ENCODE measurements at places on chromosomes 2 and 18.

DNA sequence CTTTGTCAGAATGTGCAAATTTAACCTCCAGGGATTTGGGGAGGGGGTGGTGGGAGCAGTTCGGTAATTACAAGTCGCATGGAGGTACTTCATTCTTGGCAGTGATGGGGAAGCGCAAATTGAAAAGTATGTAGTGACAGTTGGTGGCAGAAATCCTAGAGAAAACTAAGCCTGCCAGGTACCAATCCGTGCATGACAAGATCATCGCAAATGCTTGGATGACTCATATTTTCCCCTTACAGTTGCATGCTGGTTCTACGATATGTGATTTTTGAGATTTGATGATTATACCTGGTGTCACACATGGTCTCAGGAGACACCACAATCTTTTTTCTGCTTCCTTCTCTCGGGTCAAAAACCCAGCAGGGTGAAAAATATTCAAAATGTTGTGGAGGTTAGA lies 479.7 kb upstream of the ID2 start:
- DNase-seq: no peak

- DNase-seq: peak; percentile 94
Measured at GRCh38 chr18:11987527-11987926, 6.2 kb downstream of the IMPA2 start.

DNA sequence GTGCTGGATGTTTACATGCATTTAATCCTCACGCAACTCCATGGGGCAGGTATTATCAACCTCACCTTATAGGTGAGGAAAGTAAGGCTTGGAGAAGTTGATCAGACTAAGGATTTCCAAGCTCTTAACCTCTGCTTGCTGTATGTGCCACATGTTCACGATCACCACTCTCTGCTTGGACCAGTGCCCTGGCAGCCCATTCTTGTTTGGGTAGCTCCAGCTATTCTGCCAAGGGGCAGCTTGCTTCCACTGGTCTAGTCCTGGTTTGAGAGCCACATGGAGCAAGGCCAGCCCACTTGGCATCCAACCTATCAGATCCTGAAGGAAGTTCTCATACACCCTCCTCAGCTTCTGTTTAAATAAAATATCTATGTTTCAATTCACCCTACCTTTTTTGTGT lies 14.3 kb downstream of the PLB1 start:
- no peak for DNase-seq

DNA sequence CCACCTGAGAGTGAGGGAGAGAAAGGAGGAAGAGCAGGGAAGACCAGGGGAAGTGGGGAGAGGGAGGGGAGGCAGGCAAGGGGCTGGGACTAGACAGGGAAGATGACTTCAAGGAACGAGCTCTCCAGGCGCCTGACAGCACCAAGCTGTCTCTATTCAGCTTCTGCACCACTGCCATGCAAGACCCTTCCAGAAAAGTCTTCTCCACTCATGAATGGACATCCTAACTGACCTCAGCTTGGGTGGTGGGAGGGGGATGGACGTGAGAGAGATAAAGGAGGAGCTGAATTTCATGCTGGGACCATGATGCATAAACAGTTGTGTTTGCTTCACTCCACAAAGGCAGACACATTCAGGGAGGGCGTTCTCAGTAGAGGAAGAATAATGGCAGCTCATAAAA lies 206.4 kb upstream of the ARL4C start:
- DNase-seq: no peak

- DNase-seq: no peak
Measured at GRCh38 chr18:79662034-79662433, 17.6 kb upstream of the CTDP1 start.

GRCh38 chr2:98586551-98587140 lies 21.7 kb downstream of the COA5 start:
- DNase-seq: no peak

GRCh38 chr18:59959606-59960005 lies 59.8 kb downstream of the PMAIP1 start:
- no peak for DNase-seq

DNA sequence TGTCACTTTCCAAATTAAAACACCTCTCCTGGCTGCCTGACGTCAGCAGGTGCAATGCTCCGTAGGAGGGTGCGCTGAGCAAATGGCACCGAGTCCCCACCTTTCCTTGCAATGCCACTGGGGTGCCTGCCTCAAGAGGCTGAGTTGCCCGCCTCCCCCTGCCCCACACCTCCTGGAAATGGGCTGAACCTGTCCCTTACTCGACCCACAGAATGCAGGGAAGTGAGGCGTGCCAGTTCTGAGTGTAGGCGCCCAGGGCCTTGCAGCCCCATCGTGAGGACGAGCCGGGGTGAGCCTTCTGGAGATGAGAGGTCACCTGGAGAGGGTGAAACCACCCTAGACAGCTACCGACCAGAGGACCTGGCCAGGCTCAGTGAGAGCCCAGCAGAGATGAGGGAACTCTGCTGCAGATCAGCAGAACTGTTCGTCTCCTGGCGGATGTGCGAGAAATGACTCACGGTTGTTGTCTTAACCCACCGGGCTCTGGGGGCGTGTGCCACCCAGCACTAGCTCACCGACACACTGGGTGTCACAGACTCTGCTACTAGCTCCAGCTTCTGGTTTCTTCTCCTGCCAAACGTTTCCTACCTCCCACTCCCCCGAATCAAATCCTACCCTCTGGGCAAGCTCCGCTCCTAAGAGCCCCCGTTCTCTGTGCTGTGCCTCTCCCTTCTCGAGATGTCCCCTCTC lies 168.7 kb upstream of the HDAC4 start:
- DNase-seq: no peak

DNA sequence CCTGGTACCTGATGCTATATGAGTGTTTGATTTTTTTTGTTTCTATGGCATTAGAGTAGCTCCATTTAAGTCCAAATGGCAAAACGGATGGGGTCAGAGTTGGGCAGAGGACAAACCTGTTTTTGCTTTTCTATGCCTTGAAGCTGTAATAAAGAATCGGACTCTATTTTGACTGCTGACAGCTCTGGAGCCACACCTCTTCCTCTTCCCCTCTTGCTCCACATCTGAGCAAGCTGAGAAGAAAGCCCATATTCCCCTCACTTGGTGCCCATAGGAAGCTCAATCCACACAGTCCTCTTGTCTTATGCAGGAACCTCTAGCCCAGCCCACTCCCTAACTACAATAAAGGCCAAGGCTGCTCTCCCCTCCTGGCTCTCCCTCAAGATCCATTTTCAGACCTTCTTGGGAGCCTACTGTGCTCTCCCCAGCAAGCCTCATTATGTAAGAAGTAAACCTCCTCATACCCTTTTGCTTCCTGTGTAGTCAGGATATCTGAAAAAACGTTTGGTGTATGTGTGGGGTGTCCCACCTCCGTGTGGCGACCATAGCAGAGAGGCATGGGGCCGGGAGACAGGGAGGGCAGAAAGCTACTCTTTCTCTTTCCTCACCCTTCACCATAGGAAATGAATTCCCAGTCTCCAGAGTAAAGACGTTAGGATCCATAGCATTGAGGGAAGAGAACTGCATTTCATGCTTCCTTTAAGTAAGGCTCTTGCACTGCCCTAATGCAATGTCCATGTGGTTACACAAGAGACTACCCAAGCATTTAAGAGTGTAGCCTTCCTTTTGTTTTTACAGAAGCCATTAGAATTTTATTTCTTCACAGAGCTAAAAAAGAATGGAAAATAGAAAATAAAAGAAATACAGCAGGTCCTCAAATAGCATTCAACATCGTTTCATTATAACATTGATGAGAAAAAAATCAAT lies 41.9 kb upstream of the RAPGEF4 start:
- DNase-seq: peak; percentile 37

DNA sequence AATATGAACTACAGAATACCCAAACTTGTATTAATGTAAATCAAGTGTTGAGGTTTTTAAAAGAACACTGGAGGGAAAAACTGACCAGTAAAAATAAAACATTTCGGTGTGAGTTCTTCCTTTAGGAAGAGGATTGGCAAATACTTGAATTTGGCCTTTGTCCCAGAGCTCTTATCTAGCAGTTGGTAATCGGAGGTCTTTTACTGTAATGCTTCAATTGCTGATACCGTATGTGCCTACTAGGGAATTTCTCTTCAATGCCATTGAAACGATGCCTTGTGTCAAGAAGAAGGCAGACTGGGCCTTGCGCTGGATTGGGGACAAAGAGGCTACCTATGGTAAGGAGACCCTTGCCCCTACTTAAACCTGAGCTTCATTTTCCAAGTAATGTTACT lies 4.1 kb downstream of the RRM2 start:
- no peak for DNase-seq

- DNase-seq: no peak
Measured at GRCh38 chr2:84980263-84980983, 9.5 kb downstream of the KCMF1 start.

- peak; percentile 85 for DNase-seq
Measured at GRCh38 chr2:201363857-201364560, 6.9 kb upstream of the FLACC1 start.

DNA sequence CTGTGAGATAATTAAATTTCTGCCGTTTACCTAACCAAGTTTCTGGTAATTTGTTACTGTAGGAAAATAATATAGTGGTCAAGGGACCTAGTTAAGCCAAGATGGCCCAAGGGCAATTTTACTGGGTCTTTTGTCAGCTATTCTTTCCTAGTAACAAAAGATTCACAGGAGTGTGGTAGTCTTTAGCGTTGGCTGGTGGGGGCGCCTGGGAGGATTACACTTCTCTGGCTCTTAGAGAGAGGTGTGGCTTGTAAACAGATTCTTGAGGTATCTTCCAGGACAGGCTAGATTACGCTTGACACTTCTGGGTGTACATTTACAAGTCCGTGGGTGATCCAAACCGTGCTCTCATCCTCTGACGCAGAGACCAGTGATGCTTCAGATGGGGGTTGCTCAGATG lies 3.3 kb upstream of the ACOXL start:
- no peak for DNase-seq

GRCh38 chr2:197328461-197328860 lies 17.9 kb upstream of the ANKRD44 start:
- DNase-seq: no peak

DNA sequence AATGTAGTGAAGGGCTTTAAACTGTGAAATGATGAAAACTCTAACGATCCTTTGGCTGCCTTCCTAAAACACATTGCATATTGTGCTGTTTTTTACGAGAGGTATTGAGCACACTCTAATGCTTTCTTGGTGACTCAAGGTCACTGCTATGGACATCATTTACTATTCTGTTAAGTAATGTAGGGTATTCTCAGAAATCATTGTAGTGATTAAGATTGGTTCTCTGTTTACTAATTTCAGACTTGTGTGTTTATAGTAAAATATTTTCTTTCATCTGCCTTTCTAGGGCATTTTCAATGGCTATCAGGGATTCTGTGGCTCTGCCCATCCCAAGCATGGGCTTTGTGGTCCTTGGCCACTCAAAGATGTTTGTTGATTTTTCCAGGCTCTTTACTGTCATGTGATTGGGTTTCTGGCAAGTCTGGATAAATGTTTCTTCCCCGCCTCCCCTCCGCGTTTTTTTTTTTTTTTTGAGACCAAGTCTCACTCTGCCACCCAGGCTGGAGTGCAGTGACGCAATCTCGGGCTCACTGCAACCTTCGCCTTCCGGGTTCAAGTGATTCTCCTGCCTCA lies 29.3 kb downstream of the UBE2F start:
- DNase-seq: no peak

DNA sequence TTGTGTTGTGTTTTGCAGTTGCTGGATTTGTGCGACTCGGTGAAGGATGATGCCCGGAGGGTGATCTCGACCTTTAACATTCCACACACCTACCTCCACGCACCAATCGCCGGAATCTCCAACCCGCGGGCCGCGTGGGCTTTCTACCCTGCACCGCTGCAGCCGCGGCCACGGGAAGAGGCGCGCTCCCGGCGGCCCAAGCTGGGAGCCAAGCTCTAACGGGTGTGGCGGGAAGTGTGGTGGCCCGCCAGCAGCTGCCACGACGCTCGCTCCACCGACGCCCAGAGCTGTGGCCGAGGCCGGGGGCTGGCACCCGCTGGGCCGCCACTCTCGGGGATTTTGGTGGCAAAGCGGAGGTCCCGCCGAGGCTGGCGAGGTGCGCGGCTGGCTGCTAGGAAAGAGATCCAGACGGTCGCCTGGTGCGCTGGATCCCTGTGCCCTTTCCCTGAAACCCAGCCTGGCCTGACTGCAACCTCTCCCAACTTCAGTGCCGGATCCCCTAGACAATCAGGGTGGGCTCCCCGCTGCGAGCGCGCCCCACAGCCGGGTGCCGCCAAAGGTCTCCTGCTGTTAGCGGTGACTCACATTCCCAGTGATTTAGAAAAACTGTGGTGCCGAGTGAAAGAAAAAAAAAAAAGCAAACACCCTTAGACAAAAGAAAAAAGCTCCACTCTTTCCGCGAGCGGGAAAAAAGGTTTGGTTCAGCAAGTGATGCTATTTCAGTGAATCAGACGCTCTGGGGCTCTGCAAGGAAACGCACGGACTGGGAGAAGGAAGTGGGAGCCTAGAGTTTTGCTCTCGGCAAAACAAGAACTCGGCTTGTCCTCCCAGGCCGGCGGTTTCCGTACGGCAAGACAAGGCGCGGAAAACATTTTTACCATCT lies 2.9 kb upstream of the BCL2L11 start:
- DNase-seq: peak; percentile 58

GRCh38 chr18:49768051-49768391 lies 45.3 kb downstream of the ACAA2 start:
- peak; percentile 51 for DNase-seq

- peak; percentile 40 for DNase-seq
Measured at GRCh38 chr18:54086046-54086802, 138.2 kb downstream of the MBD2 start.

- no peak for DNase-seq
Measured at GRCh38 chr18:58211510-58211909, 167.5 kb downstream of the NEDD4L start.

DNA sequence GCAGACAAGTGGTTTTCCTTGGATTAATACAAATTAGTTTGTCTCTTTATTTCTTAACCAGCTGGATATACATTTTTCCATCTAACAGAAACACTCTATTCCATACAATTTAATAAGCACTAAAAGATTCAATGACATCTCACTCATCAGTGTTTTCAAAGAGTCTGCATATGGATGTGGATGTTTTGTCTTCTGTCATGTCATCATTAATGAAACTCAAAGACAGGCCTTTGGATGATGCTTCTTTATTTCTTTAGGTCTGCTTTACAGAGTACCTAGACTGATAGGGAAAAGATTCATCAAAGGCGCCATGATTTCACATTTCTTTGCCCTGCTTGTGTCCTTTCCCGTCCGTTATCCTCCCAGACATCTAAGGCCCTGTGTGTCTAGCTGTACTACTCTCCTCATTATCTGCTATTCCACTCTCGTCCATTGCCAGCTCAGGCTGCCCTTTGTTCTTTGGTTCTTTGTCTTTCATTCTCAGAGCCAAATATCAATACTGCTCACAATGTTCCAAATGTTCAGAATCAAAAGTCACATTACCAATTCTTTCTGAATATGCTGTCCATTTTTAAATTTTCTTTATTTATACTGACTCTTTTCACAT lies 232.3 kb upstream of the CHAC2 start:
- DNase-seq: no peak

GRCh38 chr2:95115418-95115817 lies 6.2 kb downstream of the MRPS5 start:
- DNase-seq: peak; percentile 84

- DNase-seq: no peak
Measured at GRCh38 chr2:215604606-215605005, 168.7 kb upstream of the FN1 start.
